ENCODE measurements at places on chromosomes 12 and 14.

DNA sequence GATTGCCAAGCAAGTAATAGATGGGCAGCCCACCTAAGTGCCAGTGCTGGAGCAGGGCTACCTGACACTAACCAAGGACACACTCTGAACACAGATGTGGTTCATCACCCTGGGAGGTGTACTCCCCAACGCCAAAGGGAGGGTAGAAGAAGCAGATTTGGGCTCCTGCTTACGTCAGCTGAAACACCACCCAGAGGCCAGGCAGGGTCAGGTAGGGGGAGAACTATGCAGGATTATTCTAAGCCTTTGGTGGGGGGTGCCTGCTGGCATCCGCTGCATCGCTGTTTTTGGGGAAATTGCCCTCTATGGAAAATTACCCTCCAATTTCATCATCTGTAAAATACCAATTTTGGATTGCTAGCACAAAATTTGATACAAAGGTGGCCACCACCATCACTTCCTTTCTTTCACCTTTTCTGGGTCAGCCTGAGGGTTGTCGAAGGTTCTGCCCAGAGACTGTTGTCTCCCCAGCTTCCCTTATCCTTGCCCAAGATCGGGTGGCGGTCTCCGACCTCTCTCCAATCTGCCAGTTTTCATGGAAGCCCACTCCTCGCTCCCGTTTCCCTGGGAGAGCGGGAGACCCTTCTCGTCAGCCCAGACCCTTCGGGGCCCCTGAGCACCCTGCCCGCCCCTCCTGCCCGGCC, 535 bp downstream of the BIN2 start:
- no peak for DNase-seq

- DNase-seq = no peak
Measured at GRCh38 chr14:19743256-19743655, at the start of gene OR4Q3. Gene OR4Q3, plus strand, starts transcription at chr14:19743571.

DNA sequence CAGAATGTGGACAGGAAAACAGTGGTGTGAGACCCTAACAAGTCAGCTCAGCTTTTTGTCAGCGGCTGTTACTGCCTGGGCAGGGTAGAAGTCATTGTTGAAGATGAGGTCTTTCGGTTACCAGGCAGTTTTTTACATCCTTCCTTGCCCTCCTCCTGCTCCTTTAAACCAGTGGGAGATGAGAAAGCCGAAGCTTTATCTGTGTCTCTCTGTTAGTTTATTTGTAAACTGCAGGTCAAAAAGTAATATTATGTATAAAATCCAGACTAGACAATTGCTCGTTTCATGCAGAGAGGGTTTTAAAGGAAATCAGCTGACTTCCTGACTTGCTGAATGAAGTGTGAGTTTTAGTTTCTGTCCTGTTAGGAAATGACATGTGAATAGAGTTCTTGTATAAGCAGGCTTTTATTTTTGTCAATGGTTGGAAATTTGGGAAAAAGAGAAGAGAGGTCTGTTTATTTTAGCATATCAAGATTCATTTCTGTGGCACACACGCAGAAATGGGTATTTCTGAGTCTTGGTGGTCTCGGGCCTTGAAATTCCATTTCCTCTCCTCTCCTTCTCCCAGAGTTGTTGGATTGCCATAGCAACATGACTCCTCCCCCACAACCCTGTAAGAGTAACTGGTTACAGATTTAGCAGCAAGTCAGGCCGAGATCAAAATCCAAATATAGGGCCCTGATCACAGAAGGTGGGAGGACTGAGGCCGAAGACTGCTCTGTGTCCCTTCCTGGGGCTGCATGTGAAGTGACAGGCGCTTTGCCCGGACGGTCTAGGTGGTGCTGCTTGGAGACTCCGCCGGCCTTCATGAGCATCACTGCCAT, 60.8 kb downstream of the SAMD4A start:
- DNase-seq = no peak

DNA sequence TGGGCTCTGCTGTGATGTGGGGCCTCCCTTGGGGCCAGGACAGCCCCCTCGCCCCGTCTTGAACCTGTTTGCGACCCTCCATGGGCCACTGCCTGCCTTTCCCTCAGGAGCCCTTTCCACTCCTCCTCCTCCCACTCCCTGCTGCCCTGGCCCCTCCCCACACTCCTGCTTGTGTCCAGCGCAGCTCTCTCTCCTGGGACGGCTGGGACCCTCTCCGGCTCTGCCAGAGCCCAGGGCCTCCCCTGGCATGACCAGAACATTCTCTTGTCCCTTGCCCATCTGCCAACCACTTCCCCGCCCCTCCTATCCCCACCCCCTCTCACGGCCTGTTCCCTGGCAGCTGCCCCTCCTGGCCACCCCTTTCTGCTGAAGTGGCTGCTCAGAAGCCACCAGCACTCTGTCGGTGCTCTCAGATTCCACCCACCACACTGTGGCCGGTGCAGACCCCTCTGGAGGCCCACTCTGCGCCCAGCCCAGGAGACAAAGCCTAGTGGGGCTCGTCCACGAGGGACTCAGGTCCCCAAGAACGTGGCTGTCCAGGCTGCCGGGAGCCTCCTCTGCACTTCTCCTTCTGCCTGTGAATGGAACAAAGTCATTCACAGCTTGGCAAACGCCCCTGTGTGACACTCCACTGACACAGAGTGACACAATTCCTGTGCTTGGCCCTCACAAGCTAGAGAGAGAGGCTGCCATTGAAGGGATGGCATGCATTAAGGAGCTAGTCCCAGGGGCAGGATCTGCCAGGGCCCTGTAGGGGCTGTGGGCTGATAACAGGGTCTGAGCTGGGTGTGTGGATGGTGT, 1.4 kb downstream of the ASPG start:
- no peak for DNase-seq

DNA sequence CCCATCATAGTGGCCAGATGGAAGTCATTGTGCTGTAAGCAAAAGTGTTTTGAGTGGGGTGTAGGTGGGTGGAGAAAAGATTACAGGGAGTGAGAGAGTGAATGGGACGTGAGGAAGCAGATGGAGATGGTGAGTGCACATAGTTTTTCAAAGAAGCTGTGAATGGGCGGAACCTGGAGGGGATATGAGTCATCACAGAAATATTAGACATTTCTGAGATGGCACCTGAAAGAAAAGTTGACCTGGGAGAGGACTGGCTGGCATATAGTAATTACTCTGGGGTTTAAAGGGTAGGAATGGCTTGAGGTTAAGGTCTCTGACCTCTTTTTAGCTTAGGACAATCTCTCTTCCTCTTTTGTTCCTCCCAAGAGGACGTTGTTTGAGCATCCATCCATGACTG, 50.5 kb downstream of the ANO4 start:
- no peak for DNase-seq

DNA sequence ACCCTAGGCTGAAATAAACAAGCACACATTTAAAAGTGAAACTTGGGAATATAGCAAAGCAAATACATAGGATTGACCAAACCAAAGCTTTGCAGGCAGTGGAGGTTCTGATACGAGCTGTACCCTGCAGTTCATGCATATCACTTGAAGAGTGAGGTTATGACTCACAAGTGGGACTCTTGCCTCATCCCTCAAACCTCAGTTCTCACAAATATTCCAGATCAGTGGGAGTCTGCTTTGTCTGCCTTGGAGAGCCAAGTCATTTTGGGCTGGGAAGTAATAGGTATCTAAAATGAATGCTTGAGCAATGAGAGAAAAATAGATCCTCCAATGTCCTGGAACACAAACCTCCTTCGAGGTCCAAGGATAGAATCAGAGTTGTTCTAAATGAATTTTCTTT, 116.4 kb downstream of the LRIG3 start:
- peak; percentile 65 for DNase-seq

DNA sequence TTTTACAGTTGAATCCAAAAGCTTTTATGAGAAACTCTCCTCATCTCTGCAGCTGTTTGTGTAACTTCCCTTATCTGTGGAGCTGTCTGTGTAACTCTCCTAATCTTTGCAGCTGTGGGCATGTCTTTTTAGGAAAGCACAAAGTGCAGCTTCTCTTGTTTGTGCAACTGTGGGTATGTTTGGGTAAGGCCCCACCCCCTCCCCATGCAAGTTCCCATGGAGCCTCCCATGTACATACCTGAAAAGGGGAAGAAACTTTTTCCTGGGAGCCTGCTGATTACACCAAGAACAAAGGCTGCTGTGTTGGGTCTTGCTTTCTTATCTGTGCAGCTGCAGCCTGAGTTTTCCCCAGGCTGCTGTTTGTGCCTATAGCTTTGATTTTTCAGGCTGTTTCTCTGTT, 42.7 kb upstream of the CDKN3 start:
- DNase-seq = no peak

DNA sequence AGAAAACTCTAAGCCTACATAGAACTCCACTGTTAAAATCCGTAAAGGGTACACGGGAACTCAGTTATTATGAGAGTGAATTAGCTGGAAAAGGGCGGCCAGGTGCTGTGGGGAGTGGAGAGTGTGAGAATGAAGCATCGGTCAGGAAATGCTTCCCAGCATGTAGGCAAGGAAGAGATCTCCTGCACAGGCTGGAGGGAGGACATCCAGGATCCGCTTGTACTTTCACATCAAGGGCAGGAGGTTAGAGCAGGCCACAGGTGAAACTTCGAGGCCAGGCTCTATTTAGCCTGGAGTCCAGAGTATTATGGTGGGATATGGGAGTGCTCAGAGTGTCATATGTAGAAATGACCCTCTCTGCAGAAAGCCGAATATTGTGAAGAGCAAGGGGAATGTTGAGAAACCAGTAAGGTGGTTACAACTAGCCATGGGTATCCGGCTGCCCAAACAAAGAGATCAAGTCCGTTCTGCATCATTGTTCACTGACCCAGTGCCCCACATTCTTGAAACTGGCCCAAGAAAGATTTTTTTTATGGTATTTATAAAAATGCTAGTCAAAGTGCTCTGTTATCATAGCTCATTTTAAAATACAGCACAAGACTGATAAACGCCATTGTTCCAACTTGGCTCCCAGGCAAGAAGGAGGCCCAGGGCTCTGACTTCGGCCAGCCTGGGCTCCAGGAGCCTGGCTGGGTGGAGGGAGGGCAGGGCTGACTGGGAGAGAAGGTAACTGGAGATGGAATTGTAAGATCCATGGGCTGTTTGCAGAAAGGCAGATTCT, 79.4 kb upstream of the HIF1A start:
- no peak for DNase-seq

DNA sequence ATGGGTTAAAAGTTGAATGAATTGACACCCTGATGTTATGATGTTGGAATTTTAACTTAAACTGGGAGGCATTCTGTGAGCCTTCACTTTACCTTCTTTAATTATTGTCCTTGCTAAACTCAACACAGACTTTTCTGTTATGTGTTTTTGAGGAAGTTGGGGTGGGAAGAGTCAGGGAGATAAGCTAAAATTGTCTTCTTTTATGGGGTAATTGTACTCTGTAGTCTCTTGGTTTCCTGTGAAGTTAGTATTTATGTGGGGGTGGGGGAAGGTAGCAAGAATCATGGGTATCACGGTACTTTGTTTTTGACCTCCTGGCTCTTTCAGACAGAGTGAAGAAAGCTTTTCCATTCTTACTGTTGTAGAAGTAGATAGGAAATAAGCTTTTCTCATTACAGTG, 32.9 kb downstream of the RAB21 start:
- DNase-seq = no peak

- no peak for DNase-seq
Measured at GRCh38 chr12:25977047-25977446, 18.6 kb downstream of the RASSF8 start.

DNA sequence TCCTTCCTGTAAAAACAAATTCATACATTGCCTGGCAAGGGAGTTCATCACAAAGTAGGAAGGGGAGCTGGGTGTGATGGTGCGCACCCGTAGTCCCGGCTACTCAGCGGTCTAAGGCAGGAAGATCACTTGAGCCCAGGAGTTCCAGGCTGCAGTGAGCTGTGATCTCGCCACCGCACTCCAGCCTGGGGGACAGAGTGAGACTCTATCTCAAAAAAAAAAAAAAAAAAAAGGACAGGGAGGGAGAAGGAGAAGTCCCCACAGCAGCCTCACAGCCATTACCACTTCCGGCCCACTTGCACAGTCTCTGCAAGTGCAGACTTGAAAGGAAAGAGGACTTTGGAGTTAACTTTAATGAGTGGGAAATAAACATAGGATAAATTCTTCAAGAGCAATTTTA, 121.0 kb downstream of the FBXL14 start:
- DNase-seq = no peak

DNA sequence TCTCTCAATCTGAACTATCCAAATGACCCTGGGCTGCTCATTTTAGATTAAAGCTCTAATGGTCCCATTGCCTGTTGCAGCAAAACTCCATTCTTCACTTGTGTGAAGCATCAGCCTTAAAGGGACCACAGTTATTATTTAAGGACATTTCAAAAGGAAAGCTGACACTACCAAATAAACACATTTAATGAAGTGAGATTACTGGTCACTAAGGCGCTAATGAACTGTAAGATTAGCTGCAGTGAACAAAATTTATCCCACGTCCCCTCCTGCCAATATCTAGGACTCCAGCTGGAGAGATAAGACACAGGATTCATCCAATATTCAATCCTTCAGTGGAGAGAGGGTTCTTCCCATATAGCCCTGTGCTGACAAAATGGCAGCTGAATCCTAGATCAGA, 1029.2 kb upstream of the SEL1L start:
- no peak for DNase-seq
